ENCODE measurements at places on chromosomes 3 and 15. TPM values are rescaled to one million over a fixed set of nuclear protein-coding genes. Genes with fewer than 3 reads are reported as not detected.

GRCh38 chr15:34609102-34610057 lies 25.9 kb upstream of the GOLGA8B start:
- DNase-seq: no peak

GRCh38 chr15:101537483-101538080 lies 48.1 kb upstream of the PCSK6 start:
- DNase-seq: no peak

- DNase-seq: no peak
Observed at GRCh38 chr3:138062037-138062436, 52.1 kb downstream of the CLDN18 start.

- no peak for DNase-seq
Observed at GRCh38 chr15:92392462-92392861, 1.2 kb upstream of the ST8SIA2 start.

GRCh38 chr3:159062734-159063410 lies 261.0 kb downstream of the MFSD1 start:
- no peak for DNase-seq

The ACTRT3 gene
- 3.1 TPM for total RNA-seq

GRCh38 chr3:188394623-188395022 lies 240.7 kb downstream of the LPP start:
- no peak for DNase-seq

DNA sequence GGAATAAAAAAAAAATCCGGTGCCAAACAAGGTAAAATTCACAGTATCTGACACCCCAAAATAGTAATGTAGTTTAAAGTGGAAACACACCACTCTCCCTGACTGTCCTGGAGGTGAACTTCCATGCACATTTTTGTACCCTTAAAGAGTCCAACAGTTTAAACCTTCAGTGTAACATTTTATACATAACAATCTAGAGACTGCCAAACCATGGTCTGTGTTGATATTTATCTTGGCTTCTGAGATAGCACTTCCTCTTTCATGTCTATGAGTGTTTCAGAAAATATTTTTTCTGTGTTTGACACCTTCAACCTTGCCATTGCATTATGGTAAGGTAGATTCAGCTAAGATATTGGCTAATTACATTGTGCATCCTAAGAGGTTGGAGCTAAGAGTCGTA lies 13.9 kb downstream of the TMEM45A start:
- no peak for DNase-seq

DNA sequence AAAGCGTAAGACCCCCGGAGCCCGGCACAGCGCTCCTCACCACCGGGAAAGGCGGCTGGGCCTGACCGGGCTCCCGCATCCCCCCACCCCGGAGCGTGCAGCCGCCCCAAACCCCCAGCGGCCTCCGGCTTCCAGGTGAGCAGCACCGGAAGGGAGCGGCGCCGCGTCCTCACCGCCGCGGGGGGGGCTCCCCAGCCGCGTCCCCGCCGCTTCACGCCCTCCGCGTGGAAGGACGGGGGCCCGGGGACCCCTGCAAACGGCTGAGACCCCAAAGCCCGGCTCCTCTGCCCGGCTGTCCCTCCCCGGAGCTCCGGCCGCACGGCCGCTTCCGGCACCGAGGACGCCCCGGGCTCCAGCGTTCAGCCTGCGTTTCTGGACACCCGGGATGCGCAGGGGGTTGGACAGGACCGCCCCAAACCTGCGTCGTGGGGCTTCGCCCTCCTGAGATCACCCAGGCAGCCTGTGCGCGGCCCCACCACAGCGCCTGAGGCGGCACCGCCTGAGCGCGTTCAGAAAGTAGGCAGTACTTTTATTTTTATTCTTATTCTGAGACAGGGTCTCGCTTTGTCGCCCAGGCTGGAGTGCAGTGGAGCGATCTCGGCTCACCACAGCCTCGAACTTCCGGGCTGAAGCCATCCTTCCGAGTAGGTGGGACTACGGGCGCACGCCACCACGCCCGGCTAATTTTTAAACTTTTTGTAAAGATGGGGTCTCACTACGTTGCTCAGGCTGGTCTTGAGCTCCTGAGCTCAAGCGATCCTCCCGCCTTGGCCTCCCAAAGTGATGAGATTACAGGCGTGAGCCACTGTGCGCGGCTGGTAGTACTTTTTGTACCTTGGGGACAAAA lies 51.6 kb upstream of the BLM start:
- no peak for DNase-seq

The PLCL2 gene
- total RNA-seq: 3.6 TPM

DNA sequence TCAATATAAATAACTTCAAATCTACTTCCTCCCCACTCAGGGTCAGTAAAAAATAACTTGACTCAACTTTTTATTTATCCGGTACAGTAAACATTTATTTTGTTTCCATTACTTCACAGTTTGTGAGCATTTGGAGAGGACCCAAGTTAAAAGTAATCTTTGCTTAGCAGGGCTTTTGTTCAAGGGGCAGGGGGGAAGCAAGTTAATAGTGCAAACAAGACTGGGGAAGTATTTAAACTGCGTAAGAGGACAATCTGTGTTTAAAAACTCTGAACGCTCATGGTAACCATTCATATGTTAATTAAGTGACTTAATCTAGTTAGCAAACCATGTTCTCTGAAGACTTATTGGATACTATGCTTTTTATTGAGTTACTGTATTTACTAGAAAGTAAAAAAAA lies 346.2 kb downstream of the SLC9A9 start:
- DNase-seq: no peak

DNA sequence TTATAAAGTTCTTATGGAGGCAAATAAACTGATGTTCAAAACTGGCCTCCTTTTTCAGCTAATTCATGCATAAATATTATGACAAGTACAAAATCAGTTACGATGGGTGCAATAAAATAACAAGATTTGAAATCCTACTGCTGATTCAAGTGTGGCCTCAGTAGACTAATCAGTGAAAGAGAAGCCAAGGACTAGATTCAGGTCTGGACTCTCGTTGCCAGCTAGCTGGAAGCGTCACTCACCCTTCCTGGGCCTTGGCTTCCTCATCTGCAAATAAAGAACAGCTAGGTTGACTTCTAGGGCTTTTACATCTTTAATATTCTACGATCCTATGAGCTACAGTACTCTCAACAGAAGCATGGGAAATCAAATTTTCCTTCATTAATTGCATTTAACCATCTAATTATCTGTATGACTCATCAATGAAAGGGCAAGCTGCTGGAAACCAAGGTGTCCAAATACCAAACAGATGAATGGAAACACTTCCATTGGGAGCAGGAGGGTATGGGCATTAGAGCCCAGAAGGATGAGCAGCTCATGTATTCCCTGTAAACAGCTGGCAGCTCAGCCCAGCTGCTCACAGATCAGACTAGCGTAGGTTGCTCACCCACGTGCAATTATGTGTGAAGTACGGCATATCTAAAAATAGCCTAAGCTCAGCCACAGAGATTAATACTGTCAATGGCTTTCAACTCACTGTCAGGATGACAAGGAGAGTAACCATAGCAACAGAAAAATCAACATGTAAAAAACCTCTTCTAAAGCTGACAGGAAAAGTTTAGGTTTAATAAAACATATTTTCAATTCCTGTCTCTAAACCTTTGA lies 294.8 kb downstream of the PLCL2 start:
- DNase-seq: no peak

DNA sequence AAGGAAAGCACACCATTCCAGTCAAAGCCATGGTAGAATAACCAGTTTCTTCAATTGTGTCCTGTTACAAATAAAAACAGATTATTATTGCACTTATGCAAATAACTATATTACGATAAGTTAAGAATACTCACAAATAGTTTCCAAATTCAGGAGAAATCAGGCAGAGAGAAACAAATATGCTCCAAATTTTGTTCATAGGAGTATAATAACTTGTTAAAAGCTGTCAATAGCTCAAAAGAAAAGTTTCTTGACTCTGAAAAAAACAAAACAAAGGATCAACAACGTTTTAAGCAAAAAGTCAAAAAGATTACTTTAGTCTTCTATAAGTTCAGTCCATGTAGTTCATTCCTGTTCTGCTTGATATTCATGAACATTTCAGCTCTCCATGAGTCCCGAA lies 59.7 kb upstream of the BDH1 start:
- DNase-seq: no peak

DNA sequence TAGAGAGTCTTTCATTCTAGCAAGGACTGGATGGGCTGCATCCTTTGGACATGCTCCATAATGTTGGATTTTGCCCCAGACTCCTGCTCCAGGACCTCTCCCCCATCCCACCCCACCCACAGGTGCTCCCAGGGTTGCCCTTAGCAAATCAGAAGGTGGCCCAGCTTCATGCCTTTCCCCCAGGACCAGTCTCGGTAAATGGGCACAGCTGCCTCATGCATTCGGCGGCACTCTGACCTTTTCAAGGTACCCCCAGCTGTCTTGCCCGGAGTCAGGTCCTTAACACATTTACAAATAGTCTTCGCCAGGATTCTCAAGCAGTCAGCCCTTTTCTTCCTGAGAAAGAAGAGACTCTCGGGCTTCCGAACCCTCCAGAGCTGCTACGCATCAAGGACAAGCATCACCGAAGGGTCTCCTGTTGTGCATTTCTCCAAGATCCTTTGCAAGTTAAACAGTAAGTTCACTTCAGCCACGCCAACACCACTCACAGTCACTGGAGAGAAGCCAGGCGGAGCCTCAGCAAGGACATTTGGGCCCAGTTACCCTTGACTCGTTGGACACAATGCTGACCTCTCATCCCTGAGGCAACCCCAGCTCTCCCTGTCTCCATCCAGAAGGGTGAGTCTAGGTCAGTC lies 287.8 kb downstream of the FAM43A start:
- no peak for DNase-seq

The FGF12 gene
- 0.97 TPM for total RNA-seq

DNA sequence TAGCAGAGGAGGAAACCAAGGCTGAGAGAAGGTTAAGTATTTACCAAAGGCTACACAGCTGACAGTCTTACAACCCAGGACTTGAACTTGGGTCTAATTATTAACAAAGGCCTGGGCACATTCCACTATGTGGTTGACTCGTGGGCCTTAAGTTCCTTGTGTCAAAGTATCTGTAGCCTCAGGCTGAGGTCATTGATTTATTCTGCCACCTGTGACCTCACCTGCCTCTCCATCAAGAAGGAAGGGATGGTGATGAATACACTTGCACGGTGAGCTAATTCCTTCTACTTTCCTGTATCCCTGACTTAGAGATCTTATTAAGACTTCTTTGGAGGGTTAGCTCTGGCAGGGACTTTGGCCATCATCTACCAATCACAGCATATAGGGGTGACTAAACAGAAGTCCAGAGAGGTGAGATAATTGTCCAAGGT lies 19.9 kb upstream of the LRRC58 start:
- no peak for DNase-seq

The CPLX3 gene
- 0.14 TPM for total RNA-seq

All from mesothelial cell of epicardium (in vitro differentiated cells).